Osteoblast (primary cell): ENCODE measurements at places on chromosomes 3 and 15.
A peak's percentile ranks its signal among the peaks of the same experiment; 100 is the strongest.

- DNase-seq = no peak
These were observed 175.5 kb downstream of the RAB11A start for GRCh38 chr15:66044837-66045236.

GRCh38 chr3:138030734-138031280, 20.8 kb downstream of the CLDN18 start:
- DNase-seq = peak; percentile 68

GRCh38 chr15:98501632-98502031, 146.7 kb upstream of the IGF1R start:
- no peak for DNase-seq

DNA sequence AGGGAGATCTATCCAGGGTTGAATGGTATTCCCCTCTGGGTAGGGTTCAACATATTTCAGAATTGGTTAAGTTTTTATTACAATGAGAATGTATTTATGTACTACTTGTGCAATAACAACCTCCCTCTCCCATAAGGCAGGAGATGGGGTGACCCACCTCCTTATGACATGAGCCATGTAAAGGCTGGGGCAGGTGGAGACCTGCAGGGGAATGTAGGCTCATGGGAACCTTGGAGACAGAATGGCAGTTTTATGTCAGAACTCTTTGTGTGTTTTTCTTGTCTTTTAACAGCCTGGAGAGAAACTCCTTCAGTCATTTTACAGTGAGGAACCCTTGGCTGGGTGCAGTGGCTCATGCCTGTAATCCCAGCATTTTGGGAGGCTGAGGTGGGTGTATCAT, 24.6 kb upstream of the INSYN1 start:
- peak; percentile 49 for DNase-seq

DNA sequence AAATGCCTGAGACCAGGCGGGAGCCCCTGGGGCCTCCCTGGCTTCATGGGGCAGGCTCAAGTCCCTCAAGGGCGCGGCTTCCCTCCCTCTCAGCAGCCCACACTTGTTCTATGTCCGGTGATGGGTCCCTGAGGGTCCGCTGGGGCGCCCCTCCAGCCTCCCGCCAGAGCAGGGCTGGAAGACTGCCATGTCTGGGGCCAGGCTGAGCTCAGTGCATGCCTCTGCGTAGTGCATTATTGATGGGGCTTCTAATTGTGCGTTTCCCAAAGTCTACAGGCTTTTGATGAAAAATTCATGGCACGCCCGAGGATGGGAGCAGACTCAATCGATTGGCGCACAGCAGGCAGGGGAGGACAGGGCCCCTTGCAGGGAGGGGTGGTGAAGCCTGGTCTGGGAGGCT, 51.3 kb downstream of the CYP11A1 start:
- no peak for DNase-seq

GRCh38 chr15:57358571-57358970, 17.7 kb upstream of the CGNL1 start:
- DNase-seq = no peak

- no peak for DNase-seq
These were observed 260.5 kb downstream of the C3orf38 start for GRCh38 chr3:88410259-88410658.

DNA sequence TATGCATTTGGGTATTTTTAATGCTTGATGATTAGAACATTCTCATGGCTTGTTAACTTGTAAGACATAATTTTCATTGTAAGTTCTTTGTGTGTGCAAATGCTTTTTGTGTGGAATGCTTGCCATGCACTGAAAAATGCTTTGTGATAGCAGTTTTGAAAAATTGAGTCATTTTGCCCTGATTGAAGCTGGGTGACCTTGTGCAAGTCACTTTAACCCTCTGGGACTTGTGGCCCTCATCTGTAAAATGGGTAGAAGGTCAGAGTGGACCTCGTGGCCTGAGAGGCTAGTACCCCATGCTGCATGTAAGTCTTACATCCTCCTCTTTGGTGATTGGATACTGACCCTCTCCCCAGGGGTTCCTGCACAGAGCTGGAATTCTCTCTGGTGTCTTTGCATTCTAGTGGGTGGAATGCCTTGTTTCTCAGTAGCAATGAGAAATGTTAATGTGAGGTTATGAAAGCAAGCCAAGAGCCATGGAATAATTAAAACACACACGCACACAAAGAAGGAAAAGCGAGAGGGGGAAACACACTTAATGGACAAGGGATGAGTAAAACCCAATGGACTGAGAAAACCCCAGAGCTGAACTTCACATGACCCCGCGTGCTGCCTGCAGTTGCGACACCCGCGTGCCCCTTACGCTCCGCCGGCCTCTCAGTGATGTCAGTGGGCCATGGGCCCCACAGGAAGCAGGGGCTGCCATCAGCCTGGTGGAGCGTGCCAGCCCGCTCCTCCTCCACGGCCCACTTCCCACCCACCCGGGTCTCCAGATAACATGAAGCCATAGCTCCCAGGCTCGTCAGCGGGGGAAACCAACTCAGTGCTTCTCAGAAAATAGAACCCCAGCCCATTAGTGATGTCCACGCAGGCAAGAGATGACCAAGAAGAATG, 44.0 kb downstream of the SMAD3 start:
- peak; percentile 95 for DNase-seq

GRCh38 chr3:40308725-40309417, 636 bp upstream of the EIF1B start:
- no peak for DNase-seq

DNA sequence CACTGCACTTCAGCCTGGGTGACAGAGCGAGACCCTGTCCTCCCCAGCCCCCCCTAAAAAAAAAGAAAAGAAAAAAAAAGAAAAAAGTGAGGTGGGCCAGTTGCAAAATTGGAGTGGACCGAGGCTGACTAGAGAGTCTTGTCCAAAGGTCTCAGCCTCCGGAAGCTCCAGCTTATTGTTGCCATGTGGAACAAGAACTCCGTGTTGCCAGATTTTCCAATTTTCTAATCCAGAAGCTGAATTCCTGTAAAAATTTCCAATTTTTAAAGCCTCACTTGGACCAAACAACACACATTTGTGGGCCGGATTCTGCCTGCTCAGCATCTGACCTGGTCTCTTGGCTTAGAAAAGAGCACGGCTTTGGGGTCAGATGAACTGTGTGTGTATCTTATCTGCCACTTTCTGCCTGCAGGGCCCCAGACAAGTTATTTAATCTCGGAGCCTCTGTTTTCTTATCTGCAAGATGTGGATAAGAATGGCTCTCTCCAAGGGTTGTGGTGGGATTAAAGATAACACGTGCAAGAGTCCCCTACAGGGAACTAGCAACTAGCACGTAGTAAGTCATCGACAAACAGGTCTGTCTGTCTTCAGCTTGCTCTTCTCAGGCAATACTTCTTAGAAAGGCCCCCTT, 73.7 kb upstream of the TLE3 start:
- no peak for DNase-seq

GRCh38 chr3:20462226-20462625, 276.2 kb upstream of the SGO1 start:
- no peak for DNase-seq

GRCh38 chr3:27526614-27527315, 42.6 kb upstream of the SLC4A7 start:
- DNase-seq = no peak

DNA sequence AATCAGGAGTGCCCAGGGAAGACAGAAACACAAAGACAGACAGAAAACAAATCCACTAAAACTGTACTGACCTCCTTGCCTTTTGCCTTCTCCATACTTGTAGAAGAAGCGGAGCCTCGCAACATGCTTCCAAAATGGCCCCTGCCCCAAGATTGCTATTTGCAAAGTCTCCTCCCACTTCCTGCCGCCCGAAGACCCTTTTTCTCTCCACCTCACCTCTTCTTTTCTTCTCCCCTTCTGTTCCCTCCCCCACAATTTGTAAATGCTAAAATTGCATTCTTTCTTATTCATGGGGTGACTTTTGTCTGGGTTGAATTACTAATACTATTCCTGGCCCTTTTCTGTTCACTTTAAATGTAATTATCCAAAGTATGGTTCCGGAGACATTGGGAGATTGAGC, at the start of gene DPPA4:
Gene DPPA4, minus strand, starts transcription at position 154 of the 400 bp plus-strand sequence. Its CDS starts 29 bp downstream, at position 125.
- no peak for DNase-seq

GRCh38 chr15:50953302-50953701, 44.8 kb downstream of the AP4E1 start:
- DNase-seq = no peak

- DNase-seq = peak; percentile 92
These were observed 1.6 kb downstream of the C15orf39 start for GRCh38 chr15:75203017-75203907.

GRCh38 chr15:45372041-45372995, 6.0 kb downstream of the GATM start:
- DNase-seq = no peak

DNA sequence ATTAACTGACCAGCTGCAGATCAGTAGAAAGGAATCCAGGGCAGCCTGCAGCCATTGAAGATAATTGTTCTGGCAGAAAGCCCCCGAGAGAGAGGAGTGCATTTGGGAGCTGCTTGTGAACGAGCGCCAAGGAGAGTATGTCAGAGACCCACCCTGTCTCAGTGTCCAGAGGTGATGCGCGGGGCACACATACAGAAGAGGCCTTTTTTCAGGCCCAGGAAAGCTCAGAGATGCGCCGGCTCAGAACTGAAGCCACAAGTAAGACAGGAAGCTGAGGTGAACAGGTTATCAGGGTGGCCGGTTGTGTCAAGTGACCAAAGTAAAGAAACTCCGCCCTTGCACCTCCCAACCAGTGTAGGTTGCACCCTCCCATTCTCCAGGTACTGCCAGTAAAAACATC, 59.8 kb upstream of the HEG1 start:
- DNase-seq = no peak

- DNase-seq = no peak
These were observed 364.6 kb upstream of the AGTR1 start for GRCh38 chr3:148333091-148333490.

- peak; percentile 88 for DNase-seq
These were observed 16.0 kb upstream of the MEGF11 start for GRCh38 chr15:66269326-66270090.

DNA sequence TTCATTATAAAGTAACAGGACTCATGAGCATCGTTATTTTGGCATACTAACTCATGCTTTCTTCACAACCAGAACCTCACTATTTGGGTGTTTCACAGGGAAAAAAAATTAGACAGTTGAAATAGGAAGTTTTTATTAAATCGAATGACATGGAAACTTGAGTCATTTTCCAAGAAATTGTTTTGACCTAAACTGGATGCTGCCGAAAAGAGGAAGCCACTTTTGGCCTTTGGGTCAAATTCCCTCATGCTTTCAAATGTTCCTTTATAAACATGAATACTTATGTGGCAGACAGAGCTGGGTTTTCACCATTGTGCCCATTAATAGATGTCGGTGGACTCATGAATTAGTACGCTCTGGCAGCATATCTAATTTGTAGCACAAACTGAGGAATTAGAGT, 224.9 kb downstream of the MCTP2 start:
- no peak for DNase-seq

- DNase-seq = peak; percentile 8
These were observed 930.6 kb upstream of the EPHA6 start for GRCh38 chr3:95883801-95884200.

- no peak for DNase-seq
These were observed 122.6 kb downstream of the OSBPL10 start for GRCh38 chr3:31858439-31858838.

DNA sequence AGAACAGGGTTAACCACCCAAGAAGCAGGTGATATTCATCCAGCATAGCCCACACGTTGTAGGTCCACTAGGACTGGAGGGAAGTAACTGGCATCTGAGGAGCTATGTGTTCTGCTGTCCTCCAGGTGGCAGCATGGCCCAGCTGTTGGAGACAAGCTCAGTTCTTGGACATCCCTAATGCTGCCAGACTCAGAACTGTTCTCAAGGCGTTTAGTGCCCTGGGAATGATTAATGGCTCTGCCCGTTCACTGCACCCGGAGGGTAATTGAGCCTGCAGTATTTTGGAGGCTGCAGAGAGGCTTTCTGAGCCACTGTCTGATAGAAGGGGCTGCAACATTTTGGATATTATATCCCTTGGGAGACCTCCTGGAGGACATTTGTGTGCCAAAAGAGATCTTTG, 521.3 kb upstream of the SEMA6D start:
- peak; percentile 67 for DNase-seq

DNA sequence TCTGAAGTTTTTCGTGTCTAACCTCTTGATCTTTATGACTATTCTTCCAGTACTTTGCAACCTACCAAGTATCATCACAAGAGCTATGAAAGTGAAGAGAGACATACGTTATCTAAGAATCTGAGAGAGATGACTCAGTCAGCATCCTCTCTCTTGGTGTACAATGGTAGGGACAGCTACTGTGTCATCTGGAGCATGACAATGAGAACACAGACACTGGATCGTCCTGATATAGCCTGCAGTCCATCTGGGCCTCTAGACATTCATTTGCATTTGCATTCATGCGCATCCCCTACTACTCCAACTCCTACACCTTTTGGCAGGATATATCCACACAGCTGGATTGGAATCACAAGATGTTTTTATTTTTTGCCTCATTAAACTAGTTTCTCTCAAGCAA, 115.2 kb downstream of the PEX5L start:
- no peak for DNase-seq

- peak; percentile 84 for DNase-seq
These were observed at the start of gene SLC27A2 for GRCh38 chr15:50181969-50182218. TSS of gene SLC27A2 (plus strand) at chr15:50182196. CDS start at chr15:50182428, 232 bp downstream.

- DNase-seq = no peak
These were observed 161.0 kb upstream of the CTDSPL start for GRCh38 chr3:37700466-37701248.

DNA sequence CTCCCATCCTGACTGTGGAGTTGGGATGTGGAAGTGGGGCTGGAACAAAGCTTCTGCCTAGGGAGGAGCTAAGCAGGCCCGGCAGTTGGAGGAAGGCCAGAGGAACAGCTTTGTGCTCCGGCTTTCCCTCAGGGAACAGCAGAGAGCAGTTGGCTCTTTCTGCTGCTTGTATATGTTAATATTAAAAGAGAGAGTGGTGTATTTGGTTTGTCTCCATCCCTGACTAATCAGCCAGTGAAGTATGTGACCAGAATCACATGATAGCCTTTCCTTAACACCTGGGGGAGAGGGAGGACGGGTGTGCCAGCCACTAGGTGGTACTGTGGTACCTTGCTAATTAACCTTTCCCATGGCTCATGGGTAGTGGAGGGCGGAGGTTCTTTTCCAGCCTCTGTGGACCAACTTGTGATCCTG, 10.0 kb downstream of the EIF2B5 start:
- DNase-seq = peak; percentile 48

DNA sequence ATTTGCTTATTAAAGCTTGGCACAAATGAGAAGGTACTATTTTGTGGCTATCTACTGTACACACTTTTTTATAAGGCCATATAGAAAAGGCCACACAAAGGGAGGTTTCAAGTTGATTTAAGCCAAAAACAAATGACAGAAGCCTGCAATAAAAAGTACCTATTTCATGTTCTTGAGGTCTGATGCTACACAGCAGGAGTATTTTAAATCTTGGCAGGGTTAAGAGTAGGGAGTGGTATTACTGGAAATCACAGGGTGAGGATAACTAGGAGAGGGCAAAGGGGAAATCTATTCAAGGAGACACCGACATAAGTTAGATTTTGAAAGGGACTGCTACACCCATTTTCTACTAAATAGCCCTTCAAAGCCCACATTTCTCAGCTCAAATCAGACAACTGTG, 146.2 kb downstream of the GREM1 start:
- DNase-seq = no peak
